Mesothelial cell of epicardium (in vitro differentiated cells): ENCODE measurements at places on chromosomes 6 and 20.

- DNase-seq: no peak
Observed at GRCh38 chr6:157494132-157494710, 113.2 kb downstream of the ZDHHC14 start.

GRCh38 chr6:3911614-3912336 lies 62.6 kb downstream of the FAM50B start:
- DNase-seq: peak; percentile 65

DNA sequence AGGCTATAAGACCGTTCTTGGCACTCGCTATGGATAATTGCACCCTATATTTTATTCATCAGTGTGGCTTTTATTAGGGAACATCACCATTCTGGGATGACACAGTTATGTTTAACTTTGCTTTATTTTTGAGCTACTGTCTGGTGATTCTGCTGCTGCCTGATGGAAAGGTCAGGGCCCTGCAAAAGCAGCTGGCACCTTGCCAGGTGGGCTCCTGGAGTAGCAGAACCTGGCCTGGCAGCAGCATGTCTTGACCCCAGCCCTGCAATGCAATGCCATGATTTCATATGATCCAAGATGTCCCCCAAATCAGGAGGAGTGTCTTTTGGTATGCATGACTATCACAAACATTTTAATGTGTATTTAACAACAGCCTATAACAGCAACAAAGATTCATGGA lies 228.4 kb upstream of the RSPO3 start:
- no peak for DNase-seq

GRCh38 chr6:6546318-6547109 lies 42.0 kb upstream of the LY86 start:
- no peak for DNase-seq

DNA sequence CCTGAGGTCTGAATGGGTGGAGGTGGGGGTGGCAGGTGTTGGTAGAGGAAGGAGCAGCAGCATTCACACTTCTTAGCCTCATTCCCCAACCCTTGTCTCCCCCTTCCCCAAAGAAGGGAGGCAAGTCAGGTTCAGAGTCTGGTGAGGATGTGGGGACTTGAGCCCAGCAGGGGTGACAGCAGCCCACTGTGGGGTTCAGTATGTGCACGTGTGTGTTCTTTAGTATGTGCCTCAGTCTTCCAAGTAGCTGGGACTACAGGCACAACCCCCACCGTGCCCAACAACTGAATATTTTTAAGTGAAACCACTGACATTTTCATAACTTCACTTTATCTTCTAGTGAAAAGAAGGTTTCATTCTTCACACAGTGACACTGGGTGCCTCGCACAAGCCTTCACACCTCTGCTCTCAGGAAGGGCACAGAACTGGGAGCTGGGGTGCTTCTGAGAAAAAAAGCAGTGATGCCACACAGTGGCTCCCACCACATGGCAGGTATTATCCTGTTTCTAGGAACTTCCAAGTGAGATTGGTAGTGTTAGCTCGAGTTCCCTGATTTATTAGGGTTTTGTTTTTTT lies 33.4 kb upstream of the PRELID3B start:
- no peak for DNase-seq

- DNase-seq: no peak
Observed at GRCh38 chr6:11429577-11429976, 108.0 kb upstream of the TMEM170B start.

DNA sequence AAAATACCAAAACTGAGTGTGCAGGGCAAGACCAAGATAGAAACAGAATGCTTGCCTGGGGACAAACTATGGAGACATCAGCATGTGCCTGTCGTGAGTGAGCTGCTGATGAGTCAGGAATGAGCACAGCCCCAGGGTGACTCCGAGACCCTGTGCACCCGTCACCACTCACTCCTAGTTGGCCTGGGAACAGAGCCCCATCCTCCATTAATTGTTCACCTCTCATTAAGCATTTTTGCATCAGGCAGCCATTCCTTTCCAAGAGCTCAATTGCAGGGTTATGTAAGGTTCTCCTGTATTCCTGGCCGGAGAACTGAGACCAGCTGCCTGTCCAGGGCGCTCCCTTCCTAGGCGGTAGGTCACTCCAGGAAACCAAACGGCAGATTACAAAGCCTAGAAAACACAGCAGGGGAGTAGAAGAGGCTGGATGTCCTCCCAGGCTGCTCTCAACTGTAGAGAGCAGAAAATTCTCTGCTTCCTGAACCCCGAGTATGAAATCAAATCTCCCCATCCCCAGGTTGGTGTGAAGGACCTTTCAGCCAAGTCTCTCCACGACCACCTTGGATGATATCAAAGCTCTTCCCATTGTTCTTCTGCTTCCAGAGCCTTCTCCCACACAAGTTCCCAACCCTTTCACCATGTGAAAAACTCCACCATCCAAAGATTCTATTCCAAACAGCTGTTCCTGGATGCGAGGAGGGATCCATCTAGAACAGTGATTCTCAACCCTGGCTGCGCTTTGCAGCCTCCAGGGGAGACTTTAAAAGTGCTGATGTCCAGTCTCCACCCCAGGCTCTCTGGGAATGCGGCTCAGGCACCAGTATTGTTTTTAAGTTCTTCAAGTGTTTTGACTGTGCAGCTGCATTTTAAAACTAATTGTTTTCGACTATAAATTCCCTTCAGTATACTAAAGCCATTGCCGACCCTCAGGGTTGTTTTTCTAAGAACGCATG lies 532.6 kb upstream of the JARID2 start:
- no peak for DNase-seq

DNA sequence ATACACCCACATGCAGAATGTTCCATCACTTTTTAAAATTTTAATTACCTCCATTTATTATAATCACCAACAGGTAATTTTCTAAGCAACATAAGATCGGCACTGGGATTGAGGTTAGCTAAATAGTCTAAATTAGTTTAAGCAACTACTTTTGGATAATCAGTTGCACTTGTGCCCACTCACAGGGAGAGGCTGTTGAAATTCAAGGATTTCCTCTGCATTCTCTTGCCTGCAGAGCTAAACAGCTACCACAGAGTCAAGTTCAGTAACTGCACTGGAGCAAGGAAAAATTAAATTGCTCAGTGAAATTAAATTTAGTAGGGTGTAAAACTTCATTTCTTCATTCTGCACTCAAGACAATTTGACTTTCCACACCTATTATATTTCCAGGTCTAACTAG lies 120.7 kb upstream of the CCDC28A start:
- DNase-seq: no peak

DNA sequence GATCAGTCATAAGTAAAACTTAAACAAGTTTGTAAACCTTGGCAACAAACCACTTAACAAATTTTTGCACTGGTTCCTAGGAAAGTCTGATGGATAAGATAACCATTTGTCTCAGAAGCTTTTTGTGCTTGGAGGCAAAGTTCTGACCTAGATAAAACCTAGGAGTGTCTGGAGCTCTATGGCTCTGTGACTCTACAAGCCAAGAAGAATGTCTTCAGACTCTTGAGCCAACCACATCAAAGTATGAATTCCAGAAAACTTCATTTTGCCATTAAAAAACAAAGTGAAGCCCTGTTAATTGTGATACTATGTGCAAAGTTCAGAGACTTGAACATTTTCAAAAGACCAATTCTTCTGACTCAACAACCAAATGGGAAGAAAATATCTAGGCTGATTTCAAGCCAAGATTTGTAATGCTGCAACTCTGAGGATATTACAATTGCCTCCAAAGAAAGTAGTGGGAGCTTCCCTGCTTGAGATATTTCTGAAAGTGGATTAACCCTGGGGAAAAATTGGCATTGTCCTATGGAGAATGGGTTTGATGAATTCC lies 158.1 kb upstream of the FOXQ1 start:
- DNase-seq: no peak

- no peak for DNase-seq
Observed at GRCh38 chr20:38620441-38620840, 18.8 kb downstream of the ARHGAP40 start.
